Dermis blood vessel endothelial cell (primary cell): ENCODE measurements at places on chromosomes 16 and 17.

GRCh38 chr16:25217112-25217511, 365 bp downstream of the AQP8 start:
- no peak for DNase-seq

GRCh38 chr17:77681861-77682260, 276.6 kb upstream of the TNRC6C start:
- no peak for DNase-seq

GRCh38 chr17:13306310-13306962, 288.6 kb upstream of the ELAC2 start:
- DNase-seq = peak; percentile 0

GRCh38 chr16:11445486-11445885, 100.2 kb downstream of the RMI2 start:
- DNase-seq = no peak
